ENCODE measurements at places on chromosomes 3 and 15.

DNA sequence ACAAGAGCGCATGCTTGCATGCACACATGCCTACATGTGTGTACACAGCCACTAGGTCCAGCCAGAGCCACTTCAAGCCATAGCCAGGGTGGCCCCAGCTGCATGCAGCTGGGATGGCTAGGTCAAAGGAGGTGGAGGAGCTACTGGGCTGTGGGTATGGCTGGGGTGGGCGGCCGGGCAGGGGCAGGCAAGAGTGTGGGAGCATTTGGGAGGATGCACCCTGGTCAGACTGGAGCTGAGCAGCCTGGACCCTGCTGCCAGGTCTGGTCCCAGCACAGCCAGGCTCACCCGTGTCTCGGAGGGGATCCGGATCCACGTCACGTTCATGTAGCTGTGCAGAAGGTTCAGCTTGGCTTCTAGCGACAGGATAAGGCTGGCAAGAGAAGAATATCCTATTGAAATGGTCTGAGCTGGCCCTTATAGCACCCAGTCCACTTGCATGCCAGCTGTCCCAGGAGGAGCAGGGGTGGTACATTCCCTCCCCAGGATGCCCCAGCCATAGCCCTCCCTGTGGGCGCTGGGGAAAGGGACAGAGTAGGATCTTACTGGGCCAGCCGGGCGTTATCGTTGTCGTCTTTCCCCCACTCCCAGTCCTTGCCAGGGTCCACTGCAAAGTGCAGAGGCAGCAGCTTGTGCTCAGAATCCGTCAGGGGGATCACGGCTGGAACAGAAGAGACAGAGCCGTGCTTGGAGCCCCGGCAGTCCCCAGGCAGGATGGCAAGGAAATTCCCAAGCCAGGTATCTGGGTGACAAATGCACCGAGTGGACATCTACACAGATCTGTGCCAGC lies 160.5 kb downstream of the KLF13 start:
- DNase-seq = no peak

GRCh38 chr3:13714251-13714916 lies 165.5 kb downstream of the FBLN2 start:
- peak; percentile 6 for DNase-seq

GRCh38 chr3:157059661-157060060 lies 100.3 kb downstream of the CCNL1 start:
- no peak for DNase-seq

GRCh38 chr15:37028625-37029296 lies 71.6 kb downstream of the MEIS2 start:
- no peak for DNase-seq

- peak; percentile 41 for DNase-seq
Observed at GRCh38 chr15:89912674-89913396, at the start of gene ARPIN. Gene ARPIN (minus strand): TSS chr15:89912952. CDS start chr15:89912835, 117 bp downstream.

DNA sequence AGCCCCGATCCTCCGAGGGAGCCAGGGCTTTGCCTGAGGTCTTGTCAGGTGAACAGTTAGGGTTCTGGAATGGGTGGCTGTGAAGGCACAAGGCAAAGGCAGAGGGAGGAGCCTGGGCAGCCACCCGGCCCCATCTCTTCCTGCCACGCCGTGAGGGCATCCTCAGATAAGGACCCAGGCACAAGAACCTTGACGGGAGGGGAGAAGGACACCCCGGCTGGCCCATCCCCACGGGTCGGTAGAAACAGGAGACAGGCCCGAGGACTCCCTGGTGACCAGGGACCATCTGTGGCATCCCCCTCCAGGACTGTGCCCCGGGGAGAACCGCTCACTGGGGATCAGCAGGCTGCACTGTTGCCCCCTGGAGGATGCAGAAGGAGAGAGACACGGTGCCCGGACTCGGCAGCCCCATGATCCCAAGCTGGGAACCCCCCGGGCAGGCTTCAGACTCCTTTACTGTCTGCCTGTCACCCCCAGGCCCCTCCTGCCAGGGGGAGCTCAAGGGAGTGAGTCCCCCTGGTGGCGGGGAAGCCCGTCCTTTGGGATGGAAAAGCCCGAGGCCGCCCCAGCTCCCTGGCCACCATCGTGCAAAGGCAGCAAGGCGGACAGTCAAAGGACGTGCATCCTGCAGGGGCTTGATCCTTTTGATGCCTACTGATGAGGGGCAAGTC lies 12.3 kb upstream of the PCSK6 start:
- peak; percentile 64 for DNase-seq

DNA sequence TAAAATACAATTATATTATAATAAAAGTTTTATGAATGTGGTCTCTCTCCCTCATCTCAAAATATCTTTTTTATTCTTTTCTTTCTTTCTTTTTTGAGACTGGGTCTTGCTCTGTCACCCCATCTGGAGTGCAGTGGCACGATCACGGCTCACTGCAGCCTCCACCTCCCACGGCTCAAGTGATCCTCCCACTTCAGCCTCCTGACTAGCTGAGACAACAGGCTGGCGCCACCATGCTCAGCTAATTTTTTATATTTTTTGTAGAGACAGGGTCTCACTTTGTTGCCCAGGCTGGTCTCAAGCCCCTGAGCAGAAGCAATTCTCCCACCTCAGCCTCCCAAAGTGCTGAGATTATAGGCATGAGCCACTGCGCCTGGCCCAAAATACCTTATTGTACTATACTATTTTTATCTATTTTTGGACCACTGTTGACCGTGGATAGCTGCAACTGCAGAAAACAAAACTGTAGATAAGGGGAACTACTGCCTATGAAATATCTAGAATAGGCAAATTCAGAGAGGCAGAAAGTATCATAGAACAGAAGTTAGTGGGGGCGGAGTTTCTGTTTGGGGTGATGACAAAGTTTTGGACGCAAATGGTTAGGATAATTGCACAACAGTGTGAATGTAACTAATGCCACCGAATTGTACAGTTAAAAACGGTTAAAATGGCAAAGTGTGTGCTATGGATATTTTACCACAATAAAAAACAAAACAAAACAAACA lies 66.6 kb downstream of the SLC12A8 start:
- DNase-seq = no peak

DNA sequence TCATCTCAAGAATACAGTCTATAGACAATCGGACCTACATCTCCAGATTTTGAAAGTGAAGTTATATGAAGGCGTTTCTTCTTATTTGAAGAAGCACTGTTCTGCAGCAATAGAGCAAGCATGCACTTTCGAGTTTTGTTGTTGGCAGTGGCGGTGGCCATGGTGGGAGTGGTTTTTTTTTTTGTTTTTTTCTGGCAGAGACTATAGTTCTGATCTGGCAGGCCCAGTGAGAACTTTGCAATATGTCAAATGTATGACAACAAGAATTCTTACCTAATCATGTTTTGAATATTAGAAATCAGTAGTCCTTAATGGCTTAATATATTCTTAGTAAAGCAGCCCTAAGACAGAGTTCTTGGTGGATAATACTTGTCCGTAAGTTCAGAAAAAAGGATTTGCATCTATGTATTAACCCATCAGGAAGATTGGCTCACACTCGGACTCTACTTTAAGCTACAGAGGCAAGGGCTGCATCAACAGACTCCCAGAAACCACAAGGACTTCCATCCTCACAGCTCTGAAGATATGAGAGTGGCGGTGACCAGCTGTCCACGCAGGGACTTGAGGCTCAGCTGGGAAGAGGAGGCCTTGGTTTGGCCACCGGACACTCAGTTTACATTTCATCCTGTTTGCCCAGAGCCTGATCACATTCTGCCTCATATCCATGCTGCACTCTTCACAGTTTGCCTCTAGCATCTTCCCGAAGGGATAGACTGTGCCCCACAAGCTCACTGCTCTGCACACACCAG lies 124.1 kb upstream of the THBS1 start:
- no peak for DNase-seq

DNA sequence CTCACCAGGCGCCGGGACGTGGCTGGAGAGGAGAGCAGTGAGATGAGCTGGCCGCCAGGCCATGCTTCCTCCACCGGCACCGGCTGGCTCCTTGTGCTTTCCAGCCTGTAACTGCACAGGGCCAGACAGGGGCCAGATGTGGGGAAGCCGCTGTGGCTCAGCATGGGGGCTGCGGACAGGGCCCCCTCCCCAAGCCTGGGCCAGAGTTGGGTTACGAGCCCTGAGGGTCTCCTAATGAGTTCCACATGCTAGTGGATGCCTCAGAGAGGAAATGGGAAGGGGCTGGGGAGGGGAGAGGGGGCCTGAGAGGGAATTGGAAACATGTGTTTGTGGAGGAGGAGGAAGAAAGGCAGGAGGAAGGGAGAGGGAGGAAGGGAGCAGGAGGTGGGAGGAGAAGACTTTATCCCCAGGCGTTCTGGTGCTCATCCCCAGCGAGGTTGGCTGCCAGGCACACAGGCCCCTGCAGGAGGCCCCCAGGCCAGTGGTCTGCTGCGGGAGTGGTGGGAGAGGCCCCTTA lies 11.7 kb upstream of the DUSP7 start:
- DNase-seq = no peak

- no peak for DNase-seq
Observed at GRCh38 chr3:40437889-40438288, 19.2 kb upstream of the RPL14 start.

DNA sequence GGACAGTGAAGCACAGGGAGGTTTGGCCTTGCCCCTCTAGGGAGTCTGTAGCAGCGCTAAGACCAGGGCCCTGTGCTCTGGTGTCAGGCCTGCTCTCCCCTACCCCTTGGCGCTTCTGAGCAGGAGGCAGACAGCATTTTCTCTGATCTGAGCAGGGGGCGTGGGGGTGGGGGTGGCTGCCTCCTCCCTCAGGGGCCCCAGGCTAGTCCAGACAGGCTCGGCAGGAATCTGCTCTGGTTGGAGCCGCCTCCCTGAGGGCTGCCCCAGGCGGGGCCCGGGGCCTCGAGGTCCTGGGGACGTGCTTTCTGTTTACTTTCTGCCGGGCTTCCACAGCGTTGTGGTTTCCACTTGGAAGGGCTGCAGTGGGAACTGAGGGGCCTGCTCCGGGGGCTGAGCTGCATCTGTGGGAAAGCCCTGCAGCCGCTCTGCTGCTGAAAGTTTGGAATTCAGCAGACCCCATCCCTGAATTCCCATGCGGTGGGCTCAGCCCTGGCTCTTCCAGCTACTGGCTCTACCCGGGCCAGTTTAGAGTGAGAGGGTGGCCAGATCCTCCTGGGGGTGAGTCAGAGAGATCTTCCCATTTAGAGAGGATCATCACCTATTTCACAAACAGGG lies 105.4 kb downstream of the LINGO1 start:
- peak; percentile 7 for DNase-seq

DNA sequence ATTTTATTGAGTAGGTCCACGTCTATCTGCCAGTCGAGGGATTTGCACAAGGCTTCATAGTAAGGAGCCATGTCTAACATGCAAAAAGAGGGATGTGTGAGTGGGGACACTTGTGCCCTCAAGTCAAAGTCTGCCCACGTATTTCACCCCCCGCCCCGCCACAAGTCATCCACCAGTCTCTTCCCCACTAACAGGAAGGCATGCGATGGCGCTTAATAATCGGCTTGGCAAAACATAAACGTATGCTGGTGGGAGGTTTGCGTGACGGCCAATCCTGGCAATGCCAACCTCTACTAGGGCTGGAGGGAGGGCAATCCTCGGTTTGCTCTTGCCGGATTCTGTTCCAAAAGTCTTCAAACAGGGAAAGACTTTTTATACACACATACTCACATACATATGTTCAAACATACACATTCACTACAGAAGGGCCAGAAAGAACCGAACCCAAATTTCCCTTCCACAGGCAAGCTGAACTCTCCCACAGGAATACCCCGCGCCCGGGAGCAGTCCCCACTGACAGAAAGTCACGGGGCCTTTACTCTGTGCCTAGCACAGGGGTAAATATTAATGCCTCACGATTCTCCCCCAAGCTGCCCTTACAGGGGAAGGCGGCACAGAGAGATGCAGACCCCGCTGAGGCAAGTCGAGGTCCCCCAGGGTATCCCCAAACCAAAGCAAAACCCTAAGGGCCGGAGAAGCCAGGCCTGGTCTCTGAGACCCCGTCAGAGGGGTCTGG lies 675 bp downstream of the PSMD6 start:
- peak; percentile 30 for DNase-seq

DNA sequence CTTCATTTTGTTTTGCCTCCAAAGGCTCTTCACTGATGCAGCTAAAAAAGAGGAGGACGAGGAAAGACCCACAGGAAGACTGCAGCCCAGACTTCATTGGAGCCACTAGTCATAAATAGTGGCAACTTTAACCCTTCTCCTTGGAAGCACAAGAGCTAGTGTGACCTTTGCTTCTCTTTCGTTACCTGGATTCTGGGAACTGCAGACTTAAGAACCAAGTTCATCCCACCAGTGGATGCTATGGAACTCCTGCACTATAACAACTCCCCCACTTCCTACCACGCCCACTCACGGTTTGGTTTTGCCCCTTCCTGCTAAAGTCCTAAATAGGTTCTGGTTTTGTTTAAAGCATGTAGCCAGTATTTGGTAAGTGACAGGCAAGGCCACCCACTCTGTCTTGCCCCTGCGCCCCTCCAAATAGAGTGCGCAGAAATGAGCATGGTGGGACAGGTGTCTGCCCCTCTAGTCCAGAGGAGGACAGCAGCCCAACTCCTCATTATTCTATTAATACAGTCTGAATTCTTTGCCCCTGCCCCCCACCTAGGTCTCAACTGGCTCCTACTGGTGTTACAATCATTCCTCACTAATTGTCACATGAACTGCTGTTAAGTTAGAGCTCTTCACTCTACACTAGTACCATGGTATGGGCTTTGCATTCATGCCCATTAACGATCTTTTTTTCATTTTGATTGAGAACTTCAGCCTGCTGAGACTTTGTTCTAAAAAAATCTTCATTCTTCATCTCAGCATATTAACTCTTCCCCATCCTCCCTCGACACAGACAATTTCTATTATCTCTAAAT lies 504.6 kb downstream of the FOXP1 start:
- DNase-seq = no peak

DNA sequence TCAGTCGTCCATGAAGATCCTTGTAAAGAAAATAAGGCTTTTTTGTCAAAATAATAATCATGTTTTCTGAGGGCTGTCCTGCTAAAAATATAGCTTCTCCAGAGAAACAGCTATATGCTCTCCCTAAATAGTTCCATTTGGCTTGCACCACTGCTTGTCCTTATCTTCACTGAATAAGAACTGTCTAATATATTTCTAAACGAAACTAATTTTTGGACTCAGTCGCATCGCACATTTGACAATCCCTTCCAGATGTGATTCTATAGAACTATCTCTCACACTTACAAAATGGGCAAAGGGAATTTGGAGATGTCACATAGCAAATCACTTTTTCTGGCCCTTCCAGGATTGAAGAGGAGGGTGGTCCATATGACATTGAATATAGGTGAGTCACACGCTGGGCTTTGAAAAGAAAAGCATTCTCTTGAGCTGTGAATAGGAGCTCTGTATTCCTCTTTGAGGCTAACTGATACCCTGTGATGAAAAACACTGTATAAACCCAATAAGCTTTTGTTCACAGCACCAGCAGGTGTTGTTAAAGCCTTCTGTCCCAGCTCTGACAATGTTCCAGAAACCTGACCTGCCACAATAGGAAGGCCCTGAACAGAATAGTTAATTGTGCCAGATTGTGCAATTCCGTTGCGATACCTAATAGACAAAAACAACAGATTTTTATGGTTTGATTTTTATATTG lies 1144.2 kb downstream of the ROBO2 start:
- DNase-seq = no peak

DNA sequence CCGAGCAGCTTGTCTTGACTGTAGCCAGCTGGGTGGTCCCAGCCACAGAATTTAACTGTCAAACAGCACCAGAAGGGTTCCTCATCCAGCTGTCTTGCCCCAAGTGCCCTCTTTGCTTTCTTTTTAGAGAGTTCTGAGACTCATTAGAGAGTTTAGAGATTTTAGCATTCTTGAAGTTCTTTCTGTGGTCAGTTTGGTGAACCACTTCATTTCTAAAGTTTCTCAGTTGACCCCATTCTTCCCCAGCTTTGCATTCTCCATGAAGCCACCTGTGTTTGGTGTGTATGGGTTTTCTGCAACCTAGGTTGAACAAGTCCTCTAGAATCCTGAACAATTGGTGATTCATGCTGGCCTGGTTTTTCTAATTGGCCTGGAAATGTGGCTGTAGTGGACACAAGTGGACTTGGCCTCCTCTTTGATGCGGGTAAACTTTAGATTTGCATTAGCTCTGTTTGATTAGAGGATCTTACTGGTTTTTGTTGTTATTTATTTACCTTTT lies 33.7 kb downstream of the FLNB start:
- DNase-seq = no peak
